ENCODE measurements at places on chromosomes 2 and 18.

DNA sequence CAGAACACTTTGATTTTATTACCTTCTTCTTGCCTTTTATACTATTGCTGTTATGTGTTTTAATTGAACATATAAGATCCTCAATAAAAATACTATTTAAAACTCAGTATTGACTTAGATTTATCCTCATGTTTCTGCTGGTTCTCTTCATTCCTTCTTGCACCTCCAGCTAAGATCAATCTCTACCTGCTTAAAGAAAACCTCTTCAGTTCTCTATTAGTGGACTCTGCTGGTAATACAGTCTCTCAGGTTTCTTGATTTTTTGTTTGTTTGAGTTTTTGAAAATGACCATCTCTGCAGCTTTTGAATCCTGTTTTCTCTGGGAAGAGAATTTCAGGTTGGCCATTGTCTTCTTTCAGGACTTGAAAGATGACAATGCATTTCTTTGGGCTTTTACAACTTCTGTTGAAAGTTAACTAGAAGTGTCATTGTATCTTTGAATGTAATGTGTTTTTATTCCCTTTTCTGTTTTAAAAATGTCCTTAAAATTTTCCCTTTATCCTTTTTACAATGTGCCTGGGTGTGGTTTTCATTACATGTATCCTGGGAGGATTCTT, 29.8 kb upstream of the TMEM131 start:
- no peak for DNase-seq

GRCh38 chr2:144132357-144132756, 387.6 kb downstream of the ZEB2 start:
- no peak for DNase-seq

GRCh38 chr2:230692760-230693159, 19.9 kb upstream of the CAB39 start:
- no peak for DNase-seq

DNA sequence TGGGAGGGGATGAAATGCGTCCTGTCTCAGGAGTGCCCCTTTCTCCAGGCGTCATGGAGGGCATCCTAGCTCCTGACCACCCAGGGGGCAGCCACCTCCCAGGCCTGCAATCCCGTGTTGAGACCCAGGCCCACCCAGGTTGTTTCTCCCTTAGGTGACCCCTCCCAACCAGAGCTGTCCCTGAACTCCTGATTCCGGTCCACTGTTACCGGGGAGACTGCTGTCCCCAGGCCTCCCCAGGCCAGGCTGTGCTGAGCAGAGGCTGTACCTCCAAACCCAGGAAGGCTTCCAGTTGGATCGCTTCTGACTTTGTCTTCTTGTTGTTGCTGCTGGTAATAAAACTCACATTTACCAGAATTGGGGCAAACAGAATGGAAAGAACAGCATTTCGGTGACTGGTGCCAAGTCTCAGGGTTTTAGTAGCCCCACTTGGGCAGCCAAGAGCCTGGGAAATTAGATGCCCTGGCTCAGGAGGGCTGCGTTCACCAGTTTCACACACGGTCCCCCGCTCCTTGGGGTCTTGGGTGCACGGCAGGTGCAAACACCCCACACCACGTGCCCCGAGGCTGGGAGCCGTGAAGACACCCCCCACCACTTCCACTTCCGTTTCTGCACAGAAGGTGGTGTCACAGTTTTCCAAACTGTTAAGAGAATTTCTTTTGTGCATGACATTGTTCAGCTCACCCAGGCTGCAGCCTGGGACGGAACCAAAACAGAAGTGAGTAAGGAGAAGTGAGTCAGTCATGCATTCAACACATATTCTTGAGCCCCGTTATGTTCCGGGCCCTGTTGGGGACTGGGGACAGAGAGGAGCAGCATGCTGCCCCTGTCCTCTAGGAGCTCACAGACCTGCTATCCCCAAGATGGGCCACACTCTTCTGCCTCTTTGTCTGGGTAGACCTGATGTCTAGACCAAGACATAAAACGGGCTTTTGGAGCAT, 29.4 kb downstream of the ITM2C start:
- peak; percentile 47 for DNase-seq

GRCh38 chr2:85390941-85391669, 19.1 kb downstream of the CAPG start:
- peak; percentile 80 for DNase-seq

- no peak for DNase-seq
Observed at GRCh38 chr2:126381091-126381490, 274.9 kb upstream of the GYPC start.

- no peak for DNase-seq
Observed at GRCh38 chr2:169507698-169508097, 1.8 kb upstream of the KLHL41 start.

DNA sequence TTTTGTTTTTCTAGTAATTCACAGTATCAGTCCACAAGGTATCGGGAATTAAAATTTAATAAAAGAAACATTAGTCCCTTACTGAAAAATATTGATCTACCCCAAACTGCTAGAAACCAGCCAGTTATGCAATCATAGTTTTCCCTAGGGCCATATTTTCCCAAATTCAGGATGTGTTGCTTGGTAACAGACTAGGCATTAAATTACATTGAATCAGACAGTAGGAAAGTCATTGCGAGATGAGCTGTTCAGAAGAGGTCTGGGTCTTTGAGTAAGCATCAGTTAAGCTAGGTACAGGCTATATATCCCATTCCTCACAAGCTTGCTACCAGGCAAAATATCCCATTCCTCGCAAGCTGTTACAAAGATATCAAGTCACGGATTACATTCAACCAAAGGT, 123.0 kb upstream of the CCDC150 start:
- no peak for DNase-seq

DNA sequence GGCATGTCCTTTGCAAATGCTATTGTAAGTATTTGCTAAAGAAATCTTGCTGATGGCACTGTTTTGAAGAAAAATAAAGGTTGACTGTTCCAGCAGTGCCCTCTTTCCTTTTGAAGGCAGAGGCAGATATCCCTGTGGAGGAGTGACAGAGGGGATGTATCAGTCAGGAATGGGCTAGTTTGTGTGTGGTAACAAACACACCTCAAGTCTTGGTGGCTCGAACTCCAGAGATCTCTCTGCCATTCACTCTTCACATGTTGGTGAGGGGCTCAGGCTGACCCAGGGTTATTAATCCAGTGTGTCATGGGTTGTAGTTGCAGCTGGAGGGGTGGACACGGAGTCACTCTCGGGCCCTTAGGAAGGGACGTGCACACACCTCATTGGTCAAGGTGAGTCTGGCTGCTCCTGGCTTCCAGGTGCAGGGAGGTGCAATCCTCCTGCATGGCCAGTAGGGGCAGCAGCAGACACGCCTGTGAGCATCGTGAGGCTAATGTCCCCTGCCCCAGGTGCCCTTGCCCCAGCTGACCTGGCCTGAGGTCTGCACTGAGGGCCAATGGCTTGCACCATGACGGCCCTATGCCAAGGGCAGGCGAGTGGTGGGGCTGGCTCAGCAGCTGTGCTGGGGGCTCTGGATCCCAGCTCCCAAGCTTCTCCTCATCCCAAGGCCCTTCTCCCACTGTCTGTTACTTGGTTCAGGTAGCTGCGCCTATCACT, 146.5 kb downstream of the ASB1 start:
- DNase-seq, result no peak

All from activated CD8-positive, alpha-beta memory T cell treated with anti-CD3 and anti-CD28 coated beads, Interleukin-2, amount 50 U/mL, for 4 hours (primary cell).